CMK (cell line): ENCODE measurements at places on chromosomes 12 and 14.

GRCh38 chr14:51211149-51211548 lies 28.9 kb upstream of the TMX1 start:
- DNase-seq, result no peak

- no peak for DNase-seq
Measured at GRCh38 chr14:54147282-54147681, 190.7 kb upstream of the BMP4 start.

DNA sequence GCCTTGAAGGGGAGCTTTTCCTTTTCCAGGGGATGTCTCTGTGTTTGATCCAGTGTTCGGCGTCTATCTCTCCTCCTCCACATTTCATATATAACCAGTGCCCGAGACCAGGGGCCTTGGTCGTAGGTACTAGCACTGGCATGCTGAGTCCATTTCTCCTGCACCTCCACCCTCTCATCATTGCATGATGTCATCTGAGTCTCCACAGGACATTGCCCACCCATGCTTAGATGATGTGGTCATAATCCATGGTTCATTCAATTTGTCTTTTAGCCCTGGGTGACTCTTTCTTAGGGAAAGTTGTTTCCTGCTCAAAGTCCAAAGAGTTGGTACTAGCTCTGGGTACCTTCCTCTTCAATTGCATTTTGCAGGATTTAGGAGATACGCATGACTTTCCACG lies 328.1 kb downstream of the BCL11B start:
- DNase-seq, result no peak

- no peak for DNase-seq
Measured at GRCh38 chr12:116484807-116485206, 74.4 kb upstream of the MAP1LC3B2 start.

GRCh38 chr12:13154027-13154538 lies 42.4 kb upstream of the EMP1 start:
- no peak for DNase-seq

- no peak for DNase-seq
Measured at GRCh38 chr12:10215436-10215835, 2.8 kb downstream of the GABARAPL1 start.

DNA sequence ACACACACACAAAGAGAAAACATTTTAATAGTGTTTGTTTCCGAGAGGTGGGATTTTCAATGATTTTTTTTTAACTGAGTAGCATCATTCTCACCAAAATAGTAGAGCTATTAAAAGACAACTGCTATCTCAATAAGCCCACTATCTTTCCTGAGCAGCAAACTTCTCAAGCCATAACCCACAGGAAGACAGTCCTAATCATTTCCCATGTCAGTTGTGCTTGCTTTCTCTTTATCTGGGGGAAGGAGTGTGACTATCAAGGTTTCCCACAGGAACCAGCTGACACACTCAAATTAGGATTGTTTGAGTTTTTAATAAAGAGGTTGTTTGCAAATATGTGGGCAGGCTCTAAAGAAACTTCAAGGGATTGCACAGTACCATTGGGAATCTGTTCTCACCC lies 4.9 kb upstream of the MAX start:
- peak; percentile 47 for DNase-seq

- DNase-seq, result no peak
Measured at GRCh38 chr14:37894463-37894862, 299.0 kb downstream of the TTC6 start.

- DNase-seq, result no peak
Measured at GRCh38 chr12:69703146-69703642, 4.1 kb upstream of the BEST3 start.

DNA sequence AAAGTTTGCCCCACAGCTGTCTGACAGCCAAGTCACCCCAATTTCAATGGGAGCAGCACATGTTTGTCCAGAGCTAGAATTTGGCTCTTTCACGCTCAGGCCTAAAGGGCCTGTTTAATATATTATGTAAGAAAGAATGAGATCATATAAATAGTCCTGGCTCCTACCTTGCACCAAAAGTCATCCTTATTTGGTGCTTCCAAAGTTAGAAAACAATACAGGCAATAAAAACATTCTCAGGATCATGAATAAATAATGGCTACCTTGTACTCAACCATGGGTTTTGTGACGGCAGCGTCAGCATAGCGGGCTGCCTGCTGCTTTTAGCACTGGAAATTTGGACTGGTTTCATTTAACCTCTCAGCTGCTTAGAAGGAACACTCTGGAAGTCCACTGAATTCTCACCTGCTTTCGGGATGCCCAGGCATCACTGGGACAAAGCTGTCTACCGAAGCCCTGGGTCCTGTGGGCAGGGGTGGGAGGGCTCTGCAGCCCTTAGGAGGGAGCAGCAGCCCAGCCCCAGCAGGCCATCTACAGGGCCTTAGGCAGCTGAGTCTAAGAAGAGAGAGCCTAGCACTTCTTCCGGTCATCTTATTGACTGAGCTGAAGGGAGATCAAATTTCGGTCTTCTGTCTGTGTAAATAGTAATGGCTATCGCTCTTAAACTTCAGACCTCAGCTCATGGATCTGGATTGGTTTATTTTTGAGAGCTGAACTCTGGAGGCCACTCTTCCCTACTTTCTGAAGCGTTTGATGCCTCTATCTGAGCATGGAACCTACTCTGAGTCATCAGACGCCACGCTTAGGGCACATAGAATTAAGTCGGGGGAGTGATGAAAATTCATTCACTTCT lies 106.5 kb downstream of the SAMD4A start:
- DNase-seq, result no peak

- no peak for DNase-seq
Measured at GRCh38 chr12:91889059-91889458, 256.6 kb downstream of the BTG1 start.

GRCh38 chr12:105107494-105108371 lies at the start of gene WASHC4:
Gene WASHC4, plus strand, starts transcription at chr12:105107731. Its CDS starts 70 bp downstream, at chr12:105107801.
- DNase-seq, result peak; percentile 67

- no peak for DNase-seq
Measured at GRCh38 chr12:99600388-99600787, 47.2 kb upstream of the GARIN6 start.

DNA sequence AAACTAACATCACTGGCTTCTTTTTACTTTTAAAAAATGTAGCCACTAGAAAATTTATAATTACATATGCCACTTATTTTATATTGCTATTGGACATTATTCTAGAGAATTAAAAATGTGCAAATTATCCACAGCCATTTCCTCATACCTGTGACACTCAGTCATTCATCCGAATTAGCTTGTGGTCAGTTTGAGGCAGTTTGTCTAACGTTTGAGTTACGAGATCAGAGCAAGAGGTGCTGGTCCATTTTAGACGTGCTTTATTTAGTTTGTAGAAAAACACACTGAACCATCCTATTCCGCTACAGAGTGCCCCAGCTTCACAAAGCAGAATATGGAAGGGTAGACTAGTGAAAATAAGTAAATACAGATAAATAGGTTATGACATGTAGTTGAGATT lies 513.0 kb downstream of the NRXN3 start:
- no peak for DNase-seq

- DNase-seq, result no peak
Measured at GRCh38 chr14:50085570-50086320, 30.6 kb downstream of the VCPKMT start.

DNA sequence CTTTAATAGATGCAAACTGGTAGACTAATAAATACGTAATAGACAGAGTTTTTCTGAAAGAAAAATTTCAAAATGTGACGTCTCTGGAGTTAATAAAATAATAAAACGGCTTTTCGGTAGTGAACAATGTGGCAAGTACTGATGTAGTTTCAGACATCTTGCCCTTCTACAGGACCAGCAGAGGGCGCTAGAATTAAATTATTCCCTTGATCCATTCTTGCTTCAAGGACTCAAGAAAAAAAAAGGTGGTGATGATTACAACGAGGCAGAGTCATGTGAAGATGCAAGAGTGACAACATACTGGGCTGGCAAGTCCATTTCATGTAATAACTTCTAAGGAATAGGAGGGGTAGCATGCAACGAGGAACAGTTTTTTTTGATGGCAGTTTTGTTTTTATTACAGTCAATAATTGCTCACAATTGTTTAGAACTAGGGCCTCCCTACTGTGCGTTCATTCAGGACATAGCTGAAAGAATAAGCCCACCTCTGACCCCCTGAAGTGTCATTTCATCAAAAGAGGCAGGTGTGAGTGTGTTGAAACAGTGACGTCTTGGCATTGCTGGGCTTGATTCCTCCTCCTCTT lies 101.0 kb upstream of the GZMB start:
- peak; percentile 39 for DNase-seq

GRCh38 chr14:98138666-98139065 lies 1133.3 kb downstream of the BCL11B start:
- no peak for DNase-seq

DNA sequence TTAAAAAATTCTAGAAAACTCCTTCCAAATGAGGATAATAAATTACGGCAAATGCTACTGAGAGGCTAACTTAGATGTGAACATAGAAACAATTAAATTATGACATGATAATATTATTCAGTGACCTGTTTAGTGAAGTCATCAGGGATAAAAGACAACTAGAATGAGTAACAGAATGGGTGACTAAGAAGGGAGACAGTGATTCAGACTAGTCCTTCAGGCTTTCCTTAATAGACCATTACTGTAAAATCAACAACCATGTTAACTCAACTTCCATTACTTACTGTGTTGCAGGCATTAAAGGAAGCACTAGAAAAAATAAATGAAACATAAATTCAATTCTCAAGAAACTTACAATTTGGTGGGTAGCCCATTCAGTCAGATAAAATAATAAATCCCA lies 543.9 kb upstream of the LRFN5 start:
- no peak for DNase-seq

DNA sequence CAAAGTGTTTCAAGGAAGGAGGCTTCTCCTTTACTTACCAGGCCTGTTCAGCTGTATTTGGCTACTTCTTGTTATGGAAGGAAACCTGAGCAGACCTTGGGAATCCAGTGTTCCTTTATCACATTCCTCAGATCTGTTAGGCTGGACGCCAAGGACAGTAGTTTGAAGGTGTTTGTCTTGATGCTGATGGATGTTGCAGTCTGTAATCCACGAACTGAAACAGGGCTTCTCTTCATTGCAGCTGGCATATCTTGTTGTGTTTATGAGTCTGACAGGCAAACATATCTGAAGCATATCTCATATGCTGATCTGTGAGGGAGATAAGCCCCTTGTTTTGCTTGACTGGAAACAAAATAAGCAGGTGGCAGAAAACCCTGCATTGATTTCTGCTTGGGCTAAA lies 904.3 kb downstream of the NRXN3 start:
- DNase-seq, result no peak

DNA sequence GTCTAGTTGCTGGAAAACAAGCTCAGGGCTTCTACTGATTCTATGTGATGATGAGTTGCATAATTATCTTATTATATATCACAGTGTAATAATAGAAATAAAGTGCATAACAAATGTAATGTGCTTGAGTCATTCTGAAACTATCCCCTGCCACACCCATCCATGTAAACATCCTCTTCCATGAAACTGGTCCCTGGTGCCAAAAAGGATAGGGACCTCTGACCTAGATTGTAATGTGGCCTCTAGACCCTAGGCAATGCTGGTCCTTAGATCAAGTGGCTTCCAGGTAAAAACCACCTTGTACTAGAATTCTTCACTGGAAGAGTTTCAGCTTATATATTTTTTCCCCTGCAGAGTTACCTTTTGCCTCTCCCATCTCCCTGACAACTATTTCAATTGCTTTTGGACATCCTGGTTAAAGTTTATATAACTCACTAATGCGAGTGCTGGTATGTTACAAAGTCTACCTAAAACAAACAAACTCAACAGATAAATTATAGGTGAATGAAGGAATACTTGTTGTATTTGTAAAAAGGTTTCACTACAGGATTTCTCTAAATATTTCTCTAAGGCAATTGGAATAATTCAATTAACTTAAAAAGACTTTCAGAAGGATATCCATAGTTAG lies 462.5 kb downstream of the NAV3 start:
- no peak for DNase-seq

DNA sequence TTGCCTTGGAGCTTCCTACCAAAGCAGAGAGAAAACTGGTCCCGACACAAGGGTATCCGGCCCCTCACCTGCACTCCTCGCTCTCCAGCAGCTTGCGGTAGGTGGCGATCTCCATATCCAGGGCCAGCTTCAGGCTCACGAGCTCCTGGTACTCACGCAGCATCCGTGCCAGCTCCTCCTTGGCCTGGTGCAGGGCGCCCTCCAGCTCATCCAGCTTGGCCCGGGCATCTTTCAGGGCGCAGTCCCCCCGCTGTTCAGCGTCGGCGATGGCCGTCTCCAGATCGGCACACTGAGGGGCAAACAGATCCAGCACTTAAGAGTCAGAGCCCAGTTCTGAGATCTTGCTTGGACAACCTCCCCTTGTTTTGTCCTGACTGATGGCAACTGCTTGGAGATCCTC lies 13.7 kb downstream of the KRT72 start:
- no peak for DNase-seq

DNA sequence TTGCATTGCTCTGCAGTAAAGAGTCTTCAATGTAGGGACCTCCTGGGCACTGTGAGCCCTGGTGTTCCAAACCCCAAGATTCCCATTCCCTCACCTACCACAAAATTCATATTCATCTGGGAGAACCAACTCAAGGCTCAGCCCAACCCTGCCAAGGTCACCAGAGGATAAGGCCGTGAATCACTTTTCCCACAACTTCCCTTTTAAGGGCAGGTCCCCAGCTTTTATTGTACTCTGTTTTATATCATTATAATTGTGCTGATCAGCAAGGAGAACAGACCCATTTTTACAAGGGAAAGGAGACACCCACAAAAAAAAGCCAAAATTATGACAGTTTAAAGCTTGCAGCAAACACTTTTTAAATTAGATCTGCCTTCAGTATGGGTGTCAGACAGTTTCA lies 363.0 kb upstream of the FKBP4 start:
- no peak for DNase-seq

GRCh38 chr12:106893451-106893850 lies 62.3 kb upstream of the TMEM263 start:
- no peak for DNase-seq

GRCh38 chr14:104696671-104697316 lies 7.4 kb downstream of the INF2 start:
- DNase-seq, result no peak

DNA sequence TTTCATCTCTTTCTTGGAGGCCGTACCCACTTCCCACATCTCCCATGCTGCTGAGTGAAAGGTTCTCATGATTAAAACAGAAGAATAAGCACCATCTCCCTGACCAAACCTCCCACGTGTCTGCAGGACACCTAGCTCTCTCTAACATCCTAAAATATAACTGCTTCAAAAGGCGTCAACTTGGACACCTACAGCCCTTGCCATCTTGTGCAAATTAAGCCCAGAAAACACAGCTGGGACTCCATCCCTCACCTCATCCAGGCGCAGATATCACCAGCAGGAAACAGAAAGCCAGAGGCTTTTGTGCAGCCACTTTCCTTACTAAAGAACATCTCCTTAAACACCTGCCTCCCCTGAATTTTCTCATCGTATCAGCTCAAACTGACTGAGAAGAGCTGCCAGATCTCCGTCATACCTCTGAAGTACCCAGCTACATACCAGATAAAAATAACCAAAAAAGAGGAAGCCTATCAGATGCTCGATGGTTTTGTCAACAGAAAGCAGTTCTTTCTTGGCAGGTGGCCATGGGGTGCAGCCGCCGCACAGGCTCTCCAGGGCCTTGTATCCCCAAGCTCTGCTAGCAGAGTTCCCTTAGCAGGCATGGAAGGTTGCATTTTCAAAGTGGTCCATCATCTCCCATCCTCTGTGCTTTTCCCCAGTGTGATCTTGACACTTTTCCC lies 28.8 kb downstream of the MAP3K9 start:
- DNase-seq, result no peak

- DNase-seq, result no peak
Measured at GRCh38 chr12:70885956-70886355, 34.6 kb downstream of the PTPRR start.
